ENCODE measurements at places on chromosomes 4 and X.

DNA sequence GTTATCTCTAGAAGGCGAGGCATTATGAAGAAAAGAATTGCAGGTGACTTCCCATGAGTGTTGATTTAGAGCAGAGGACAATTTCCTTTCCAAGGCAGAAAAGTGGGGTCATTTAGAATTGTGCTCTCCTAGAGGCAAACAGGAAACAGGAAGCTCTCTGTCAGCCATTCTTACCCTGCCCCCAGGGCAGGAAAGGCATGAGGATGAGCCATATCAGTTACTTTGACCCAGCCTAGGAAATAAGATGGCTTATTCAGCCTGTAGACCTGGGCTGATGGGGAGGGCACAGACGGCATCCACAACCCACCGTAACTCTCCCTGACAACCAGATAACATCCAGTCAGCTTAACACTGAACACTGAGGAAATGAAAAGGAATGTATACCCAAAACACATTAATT lies 88.8 kb upstream of the KDR start:
- no peak for DNase-seq

GRCh38 chr4:121199742-121200561 lies 35.8 kb upstream of the TNIP3 start:
- DNase-seq = no peak

- DNase-seq = no peak
Observed at GRCh38 chr4:87570290-87570805, 38.0 kb upstream of the DSPP start.

DNA sequence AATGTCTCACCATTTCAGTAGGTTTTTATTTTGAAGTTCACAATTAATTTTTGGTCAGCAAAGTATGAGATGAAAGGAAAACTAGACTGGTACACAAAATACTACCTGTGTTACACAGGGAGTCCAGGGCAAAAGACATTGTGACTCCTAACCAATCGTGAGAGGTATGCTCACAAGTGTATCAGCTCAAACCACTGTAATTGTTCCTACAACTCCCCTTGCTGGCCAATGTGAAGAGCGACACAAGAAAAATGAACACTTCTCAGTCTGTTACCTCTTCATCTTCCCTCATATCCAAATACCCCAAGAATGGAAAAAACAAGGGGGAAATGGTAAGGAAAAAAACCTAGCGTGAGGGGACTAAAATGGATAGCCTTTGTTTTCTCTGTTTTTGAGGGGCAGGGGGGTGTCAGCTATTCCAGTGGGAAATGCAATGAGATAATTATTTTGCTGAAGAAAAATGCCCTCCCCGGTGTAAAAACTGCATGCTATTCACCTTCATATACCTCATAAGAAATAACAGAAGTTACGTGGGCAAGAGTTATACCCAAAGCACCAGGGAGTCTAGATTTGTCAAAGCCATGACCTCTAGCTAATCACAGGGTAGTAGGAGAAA lies 30.6 kb upstream of the NSUN7 start:
- DNase-seq = peak; percentile 14

- DNase-seq = no peak
Observed at GRCh38 chrX:55484948-55485347, 4.7 kb downstream of the USP51 start.

Measured in skeletal muscle cell (primary cell).